ENCODE measurements at places on chromosomes 3 and 15.

- DNase-seq: no peak
Observed at GRCh38 chr3:185843635-185844034, 18.8 kb upstream of the IGF2BP2 start.

DNA sequence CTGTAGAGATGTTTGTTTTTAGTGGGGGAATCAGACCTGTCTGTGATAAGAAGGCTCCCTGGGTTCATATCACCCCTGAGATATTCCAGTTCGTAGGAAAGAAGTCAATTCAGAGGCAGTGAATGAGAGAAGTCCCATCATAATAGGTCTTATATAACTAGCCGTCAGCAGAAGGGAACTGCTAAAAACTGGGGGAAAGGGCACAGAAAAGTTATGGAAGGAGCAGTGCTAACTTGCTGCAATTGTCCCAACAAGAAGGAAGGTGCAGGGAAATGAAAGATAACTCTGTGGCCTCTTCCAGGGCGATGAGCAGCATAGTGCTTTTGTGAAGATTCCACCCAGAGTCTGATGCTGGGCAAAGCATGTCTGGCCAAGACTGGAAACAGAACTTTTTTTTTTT lies 9.0 kb upstream of the CA12 start:
- DNase-seq: no peak

- DNase-seq: peak; percentile 80
Observed at GRCh38 chr3:13189639-13190377, 116.6 kb upstream of the IQSEC1 start.

DNA sequence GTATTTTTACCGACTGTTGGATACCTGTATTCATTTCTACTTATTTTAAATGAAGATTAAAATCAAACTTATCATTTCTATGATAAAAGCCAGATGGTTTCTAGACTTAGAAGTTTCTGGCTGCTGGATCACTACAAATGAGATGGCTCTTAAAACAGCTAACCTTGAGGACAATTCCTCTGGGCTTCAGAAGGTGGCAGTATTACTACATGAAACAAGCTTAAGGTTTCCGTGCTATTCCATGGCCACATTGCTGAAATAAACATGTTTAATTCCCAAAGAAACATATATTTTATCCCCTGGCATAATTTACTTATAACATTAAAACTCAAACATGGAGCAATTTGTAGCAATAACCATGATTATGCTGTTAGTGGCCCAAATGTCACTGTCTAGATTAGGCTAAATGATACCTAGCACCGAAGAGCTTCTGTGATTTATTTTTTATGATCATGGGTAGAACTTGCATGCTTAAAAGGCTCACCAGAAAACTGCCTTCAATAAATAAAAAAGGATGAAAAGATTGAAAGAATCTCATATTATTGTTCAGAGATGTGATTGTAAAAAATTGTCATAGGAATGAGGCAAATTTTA lies 204.0 kb upstream of the NANOGP8 start:
- peak; percentile 71 for DNase-seq

GRCh38 chr3:46065294-46065705 lies 38.0 kb upstream of the XCR1 start:
- DNase-seq: peak; percentile 42

DNA sequence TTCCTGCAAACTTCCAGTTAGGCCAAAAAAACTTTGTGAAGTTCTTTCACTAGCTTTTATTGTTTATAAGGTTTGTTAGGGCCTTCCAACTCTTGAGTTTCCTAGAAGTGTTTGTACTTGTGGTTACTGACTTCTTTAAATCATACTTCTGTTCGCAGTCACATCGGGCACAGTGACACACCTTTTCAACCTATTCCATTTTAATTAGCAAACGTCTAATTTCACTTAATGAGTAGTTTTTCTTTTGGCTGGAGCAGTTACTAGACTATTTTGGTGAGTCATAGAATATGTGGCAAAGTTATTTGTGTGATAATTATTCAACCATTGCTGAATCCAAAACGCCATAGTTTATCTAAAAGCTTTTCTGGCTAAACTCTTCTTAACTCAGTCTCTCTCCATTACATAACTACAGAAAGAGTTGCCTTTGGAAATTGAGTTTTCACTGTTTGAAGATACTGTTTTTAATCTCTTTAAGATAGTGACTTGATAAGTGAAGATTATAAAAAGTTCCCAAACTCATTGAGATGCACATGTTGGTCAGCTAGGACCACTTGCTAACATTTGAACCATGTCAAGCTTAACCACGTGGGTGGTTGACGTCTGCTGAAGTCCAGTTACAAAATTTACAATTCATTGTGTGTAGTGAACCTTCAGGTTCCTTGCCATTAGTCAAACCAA lies 21.5 kb downstream of the CNOT10 start:
- no peak for DNase-seq

DNA sequence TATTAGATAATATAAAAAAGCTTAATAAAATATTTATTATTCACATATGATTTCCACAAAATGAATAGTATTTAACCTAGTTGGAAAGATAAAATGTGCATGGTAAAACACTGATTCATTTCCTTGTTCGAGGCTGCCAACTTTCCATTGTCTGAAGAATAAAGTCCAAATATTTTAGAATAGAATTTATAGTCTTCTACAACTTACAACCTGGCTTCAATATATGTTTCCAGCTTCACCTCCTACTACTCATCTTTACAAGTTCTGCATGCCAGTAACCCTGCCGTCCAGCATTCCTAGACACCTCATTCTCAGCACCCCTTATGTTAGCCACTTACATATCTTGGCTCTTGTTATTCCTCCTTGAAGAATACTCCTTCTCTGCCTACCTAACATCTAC lies 244.5 kb downstream of the FGF12 start:
- peak; percentile 21 for DNase-seq

DNA sequence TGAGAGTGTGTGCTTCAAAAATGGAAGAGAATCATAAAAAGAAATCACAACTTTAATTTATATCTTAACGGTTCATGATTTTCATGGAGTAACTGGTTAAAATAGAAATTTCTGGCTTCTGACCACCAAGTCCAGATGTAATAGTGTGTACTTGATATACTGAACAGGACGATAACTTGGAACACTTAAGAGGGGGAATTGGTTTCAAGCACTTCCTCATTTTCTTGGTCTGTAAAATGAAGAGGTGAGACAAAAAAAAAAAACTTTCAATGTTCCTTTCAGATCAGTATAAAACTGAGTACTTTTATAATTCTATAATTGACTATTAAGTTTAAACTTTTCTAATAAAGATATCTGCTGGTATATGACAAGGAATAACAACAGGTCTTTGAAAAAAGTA lies 64.0 kb upstream of the TRA2B start:
- no peak for DNase-seq

DNA sequence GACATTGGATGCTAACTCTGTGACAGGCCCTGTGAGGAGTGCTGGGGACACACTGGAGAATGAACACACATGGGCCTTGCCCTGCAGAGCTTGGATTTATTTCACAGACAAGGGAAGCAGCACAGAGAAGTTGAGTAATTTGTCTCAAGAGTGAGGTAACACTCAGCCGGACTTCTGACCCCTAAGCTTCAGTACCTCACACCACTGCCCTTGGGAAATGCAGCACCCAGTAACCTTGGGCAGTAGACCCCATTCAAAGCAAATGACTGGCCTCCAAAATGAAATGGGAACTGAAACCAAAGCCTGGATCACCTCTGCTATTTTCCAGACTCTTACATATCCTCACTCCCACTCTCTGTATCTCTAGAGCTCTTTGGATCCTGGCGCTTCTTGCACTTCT lies 37.3 kb downstream of the RFT1 start:
- no peak for DNase-seq

GRCh38 chr15:73781038-73781925 lies 28.1 kb upstream of the INSYN1 start:
- DNase-seq: peak; percentile 52

- no peak for DNase-seq
Observed at GRCh38 chr3:195086885-195087284, 184.1 kb downstream of the XXYLT1 start.

GRCh38 chr15:53710906-53711305 lies 48.6 kb downstream of the WDR72 start:
- no peak for DNase-seq

GRCh38 chr3:41159588-41160189 lies 39.6 kb upstream of the CTNNB1 start:
- DNase-seq: peak; percentile 10

- peak; percentile 32 for DNase-seq
Observed at GRCh38 chr3:19934098-19934566, at the start of gene EFHB. Gene EFHB (minus strand): TSS chr3:19934217. CDS start chr3:19934018, 199 bp downstream.

- no peak for DNase-seq
Observed at GRCh38 chr3:66618066-66618465, 117.2 kb upstream of the LRIG1 start.
